ENCODE measurements at places on chromosomes 6 and 20. TPM values are rescaled to one million over a fixed set of nuclear protein-coding genes. Genes with fewer than 3 reads are reported as not detected.

GRCh38 chr6:70705772-70706171 is 38.1 kb downstream of the SMAP1 start:
- ATAC-seq: no peak

The ULBP2 gene
- total RNA-seq: 1.1 TPM

GRCh38 chr20:22578221-22579118 is 5.9 kb downstream of the FOXA2 start:
- ATAC-seq: no peak

The PKIB gene
- 93.2 TPM for total RNA-seq

DNA sequence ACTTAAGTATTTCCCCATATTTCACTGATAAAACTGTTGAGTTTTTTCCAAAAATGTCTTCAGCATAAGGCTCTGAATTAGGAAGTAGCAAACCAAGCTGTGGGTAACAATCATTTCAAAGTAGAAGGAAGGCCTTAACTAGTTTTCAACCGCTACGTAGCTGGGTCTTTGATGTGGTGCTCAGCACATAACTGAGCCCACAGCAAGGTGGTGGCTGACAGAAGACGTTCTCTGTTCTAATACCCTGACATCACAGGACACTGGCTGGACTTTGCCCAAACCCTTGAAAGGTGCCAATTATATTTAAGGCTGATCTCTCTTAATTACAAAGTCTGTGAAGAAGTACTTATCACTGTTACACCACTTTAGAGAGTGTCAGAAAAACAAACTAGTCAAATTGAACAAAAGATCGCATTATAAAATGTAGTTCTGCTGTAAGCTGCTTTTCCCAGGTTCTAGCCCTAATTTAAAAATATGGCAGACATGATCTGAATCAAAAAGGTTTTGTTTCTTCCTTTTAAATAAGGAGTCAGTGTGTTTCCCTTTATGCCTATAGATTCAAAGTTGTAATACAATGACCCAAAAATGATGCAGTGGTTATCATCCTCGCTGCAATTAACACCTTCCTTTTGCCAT is 26.7 kb downstream of the MAN1A1 start:
- no peak for ATAC-seq

DNA sequence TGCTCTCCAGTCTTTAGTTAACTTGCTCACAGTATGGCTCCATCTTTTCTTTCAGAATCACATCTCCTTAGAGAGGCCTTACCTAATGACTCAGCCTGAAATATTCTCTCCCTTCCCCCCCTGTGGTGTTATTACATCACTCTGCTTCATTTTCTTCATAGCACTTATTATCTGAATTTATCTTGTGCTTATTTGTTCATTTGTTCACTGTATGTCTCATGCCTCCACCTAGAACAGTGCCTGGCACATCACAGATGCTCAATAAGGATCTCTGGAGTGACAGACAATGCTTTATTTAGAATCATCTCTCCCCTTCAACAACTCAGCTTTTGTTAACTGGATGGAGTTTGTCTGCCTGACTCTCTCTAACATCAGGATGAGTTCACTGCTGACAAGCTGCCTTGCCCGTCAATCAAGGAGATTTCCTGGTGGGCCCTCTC is 96.6 kb upstream of the MAN1A1 start:
- ATAC-seq: peak; percentile 60

GRCh38 chr6:77740380-77740779 is 87.5 kb downstream of the MEI4 start:
- no peak for ATAC-seq

The SERINC1 gene
- 434 TPM for total RNA-seq

- ATAC-seq: peak; percentile 7
These were observed 222.8 kb downstream of the ALDH8A1 start for GRCh38 chr6:134727081-134727480.

- no peak for ATAC-seq
These were observed 222.5 kb upstream of the SOX4 start for GRCh38 chr6:21371061-21371460.

DNA sequence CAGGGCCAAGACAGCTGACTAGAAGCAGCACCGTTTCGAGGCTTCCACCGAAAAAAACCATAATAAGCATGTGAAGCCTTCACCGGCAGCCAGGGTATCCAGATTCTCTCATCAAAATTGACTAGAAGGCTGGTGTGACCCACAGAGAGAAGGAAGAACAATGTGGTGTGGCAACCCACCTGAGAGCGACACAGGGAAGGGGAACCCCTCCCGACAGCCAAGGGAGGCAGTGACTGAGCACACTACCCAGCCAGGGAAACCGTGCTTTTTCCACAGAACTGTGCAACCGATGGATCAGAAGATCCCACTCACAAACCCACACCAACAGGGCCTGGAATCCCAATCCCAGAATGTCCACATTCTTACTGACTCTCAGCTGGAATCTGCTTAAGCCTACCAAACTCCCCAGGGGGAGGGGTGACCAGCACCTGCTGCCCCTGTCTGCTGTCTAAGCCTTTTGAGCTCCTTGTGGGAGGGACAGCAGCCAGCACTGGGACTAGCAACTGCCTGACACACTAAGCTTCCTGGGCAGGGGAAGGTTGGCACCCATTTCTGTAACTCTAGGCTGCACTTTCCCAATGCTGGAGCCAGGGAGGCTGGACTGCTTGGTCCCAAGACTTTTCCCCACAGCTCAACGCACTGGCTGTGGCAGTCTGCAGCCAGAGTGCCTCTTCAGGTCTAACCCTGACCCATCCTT is 231.9 kb upstream of the FAM83B start:
- ATAC-seq: no peak

The TBX18 gene
- total RNA-seq: 0.68 TPM

DNA sequence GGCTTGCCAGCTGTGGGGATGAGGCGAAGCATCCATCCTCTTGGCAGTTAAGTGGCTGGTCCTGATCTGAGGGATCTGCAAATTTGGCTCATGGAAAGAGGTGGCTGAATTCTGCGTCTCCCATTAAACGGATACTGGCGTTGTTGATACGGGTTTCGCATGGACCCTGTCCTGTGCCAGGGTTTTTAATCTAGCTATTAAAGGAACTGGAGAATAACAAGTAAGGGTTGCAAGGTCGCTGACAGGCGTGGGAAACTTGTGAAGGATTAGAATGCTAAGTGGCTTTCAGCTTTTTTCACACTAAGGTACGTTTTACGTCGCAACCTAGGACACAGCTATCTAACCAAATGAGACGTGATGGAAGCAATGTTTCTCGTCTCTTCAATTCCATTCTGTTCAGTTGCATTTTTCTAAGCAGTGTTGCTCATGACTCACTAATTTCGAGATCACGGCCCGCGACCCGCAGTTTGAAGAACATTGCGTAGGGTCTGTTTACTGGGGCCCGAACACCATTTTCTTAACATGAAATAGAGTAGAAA is 852 bp downstream of the GMNN start:
- peak; percentile 20 for ATAC-seq

- peak; percentile 39 for ATAC-seq
These were observed 322.8 kb upstream of the SOX4 start for GRCh38 chr6:21270636-21271201.

The FERMT1 gene
- total RNA-seq: 18.0 TPM

The CDH26 gene
- total RNA-seq: 0.97 TPM

GRCh38 chr20:34525342-34525708 is 9.1 kb downstream of the DYNLRB1 start:
- no peak for ATAC-seq

GRCh38 chr6:144534180-144534579 is 249.0 kb downstream of the UTRN start:
- no peak for ATAC-seq

DNA sequence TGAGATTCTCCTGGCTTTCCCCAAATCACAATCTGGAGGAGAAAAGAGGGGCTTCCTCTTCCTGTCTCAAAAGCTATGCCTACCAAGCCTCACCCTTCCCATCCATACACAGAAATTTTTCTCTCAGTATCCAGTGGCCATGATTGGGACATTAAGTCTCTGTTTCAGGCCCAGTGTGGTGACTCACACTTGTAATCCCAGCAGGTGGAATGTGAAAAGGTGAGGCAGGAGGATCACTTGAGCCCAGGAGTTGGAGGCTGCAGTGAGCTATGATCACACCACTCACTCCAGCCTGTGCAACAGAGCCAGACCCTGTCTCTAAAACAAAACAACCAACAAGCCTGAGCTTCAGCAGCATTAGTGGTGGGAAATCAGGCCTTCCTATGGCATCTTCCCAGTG is 210.0 kb downstream of the OGFRL1 start:
- ATAC-seq: no peak

DNA sequence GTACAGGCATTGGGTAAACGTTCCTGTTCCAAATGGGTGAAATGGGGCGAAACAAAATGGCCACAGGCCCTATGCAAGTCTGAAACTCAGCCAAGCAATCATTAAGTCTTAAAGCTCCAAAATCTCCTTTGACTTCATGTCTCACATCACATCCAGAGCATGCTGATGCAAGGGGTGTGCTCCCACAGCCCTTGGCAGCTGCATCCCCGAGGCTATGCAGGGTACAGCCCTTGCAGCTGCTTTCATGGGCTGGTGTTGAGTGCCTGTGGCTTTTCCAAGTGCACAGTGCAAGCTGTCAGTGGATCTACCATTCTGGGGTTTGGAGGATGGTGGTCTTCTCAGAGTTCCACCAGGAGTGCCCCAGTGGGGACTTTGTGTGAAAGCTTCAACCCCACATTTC is 270.0 kb upstream of the CDYL start:
- ATAC-seq: peak; percentile 93

DNA sequence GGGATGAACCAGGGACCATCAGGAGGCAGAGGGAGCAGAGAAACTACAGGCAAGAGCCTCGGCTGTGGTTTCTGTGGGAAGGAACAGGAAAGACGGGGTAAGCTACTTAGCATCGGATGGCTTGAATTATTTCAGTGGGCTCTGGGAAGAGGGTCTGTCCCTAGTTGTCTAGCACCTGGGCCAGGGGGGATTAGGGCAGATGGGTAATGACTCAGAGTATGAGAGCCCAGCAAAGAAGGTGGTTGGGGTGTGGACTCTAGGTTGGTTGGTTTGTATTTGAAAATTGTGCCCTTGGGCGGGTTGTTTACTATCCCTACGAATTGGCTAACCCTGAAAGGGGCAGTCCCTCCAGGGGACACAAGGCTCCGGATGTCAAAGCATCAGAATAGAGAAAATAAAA is 148.5 kb upstream of the TAB2 start:
- ATAC-seq: no peak

GRCh38 chr6:64081453-64081852 is 445.9 kb downstream of the PHF3 start:
- no peak for ATAC-seq

- no peak for ATAC-seq
These were observed 15.5 kb downstream of the RIPOR3 start for GRCh38 chr20:50675671-50676376.

DNA sequence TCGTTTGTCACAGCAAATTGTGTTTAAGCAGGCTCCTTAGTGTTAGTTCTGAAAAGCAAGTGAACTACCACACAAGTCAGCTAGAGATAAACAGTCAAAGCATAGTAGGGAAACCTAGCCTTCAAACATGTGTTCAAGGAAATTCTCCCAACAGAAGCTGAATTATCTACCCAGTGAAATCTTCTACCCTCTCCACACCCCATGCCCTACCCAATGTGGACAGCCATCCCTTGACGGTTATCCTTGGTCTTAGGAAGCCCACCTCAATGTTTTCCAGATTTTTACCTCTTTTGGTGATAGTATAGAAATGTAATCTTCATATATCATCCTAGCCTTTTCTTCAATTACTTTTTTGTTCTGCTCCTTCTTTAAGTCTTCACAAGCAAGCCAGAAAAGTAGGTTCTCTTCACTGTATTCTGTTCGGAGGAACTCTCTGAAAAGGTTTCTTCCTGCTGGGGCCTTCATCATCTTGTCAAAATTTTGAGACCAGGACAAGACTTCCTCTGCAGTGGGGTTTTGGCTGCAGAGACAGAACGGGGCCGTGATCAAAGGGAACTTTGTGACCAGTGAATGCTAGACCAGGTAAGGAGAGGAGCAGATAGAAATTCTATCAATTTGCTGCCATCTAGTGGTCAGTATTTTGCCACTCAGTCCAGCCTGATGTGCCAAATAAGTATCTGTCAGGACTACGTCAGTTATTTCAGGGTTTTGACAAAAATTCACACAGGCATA is 21.6 kb upstream of the MTRF1L start:
- peak; percentile 97 for ATAC-seq

- ATAC-seq: no peak
These were observed 470.8 kb upstream of the ZNF337 start for GRCh38 chr20:26167499-26167898.

GRCh38 chr6:48315051-48315719 is 204.2 kb upstream of the PTCHD4 start:
- ATAC-seq: no peak

The OPN5 gene
- total RNA-seq: 1.6 TPM

- ATAC-seq: peak; percentile 68
These were observed 80.3 kb upstream of the CCDC28A start for GRCh38 chr6:138692978-138693909.

- ATAC-seq: no peak
These were observed 5.2 kb downstream of the ZNFX1 start for GRCh38 chr20:49272654-49273053.

- ATAC-seq: peak; percentile 4
These were observed 1.5 kb downstream of the ARID1B start for GRCh38 chr6:156778454-156779205.

- peak; percentile 6 for ATAC-seq
These were observed 1.2 kb downstream of the TCFL5 start for GRCh38 chr20:62860391-62860923.
